ENCODE measurements at places on chromosomes 1 and 21. TPM values are rescaled to one million over a fixed set of nuclear protein-coding genes. Genes with fewer than 3 reads are reported as not detected.

Gene CCDC181
- total RNA-seq: 0.30 TPM

Gene GUCA2B
- total RNA-seq: not detected

Gene ZFP69B
- 3.5 TPM for total RNA-seq

Gene IGSF21
- total RNA-seq: 0.10 TPM

Gene PIK3R3
- total RNA-seq: 5.5 TPM

Gene UCHL5
- total RNA-seq: 38.2 TPM

Gene FABP3
- total RNA-seq: 36.1 TPM

Gene APH1A
- total RNA-seq: 56.1 TPM

Gene USP21
- 8.4 TPM for total RNA-seq

Gene PCP4
- not detected for total RNA-seq

Gene SPRR3
- total RNA-seq: 0.69 TPM

Gene ZNF697
- 13.3 TPM for total RNA-seq

Gene FGR
- 9.6 TPM for total RNA-seq

Gene SPATA21
- total RNA-seq: not detected

Gene WNT3A
- total RNA-seq: 0.39 TPM

Gene DNAJC28
- 1.6 TPM for total RNA-seq

Gene LRRC53
- not detected for total RNA-seq

Gene PDC
- not detected for total RNA-seq

Gene DDAH1
- total RNA-seq: 20.7 TPM

Gene IFI44
- 14.5 TPM for total RNA-seq

Gene SLC44A5
- 0.89 TPM for total RNA-seq

Gene OR2W3
- total RNA-seq: 1.8 TPM

Gene SH2D5
- total RNA-seq: 0.30 TPM

Gene FTCD
- 0.20 TPM for total RNA-seq

Gene HSPB7
- 3.0 TPM for total RNA-seq

Gene HSPA6
- 8.2 TPM for total RNA-seq

Gene LACTBL1
- total RNA-seq: not detected

All from skin of body (tissue), 3 donors.